ENCODE measurements at places on chromosomes 12 and 14.
A peak's percentile ranks its signal among the peaks of the same experiment; 100 is the strongest.

- DNase-seq, result no peak
These were observed 315.3 kb downstream of the BCL11B start for GRCh38 chr14:98956661-98957060.

- no peak for DNase-seq
These were observed 236.4 kb downstream of the PAWR start for GRCh38 chr12:79454338-79454843.

- DNase-seq, result no peak
These were observed 53.4 kb downstream of the SLC16A7 start for GRCh38 chr12:59649203-59649602.

GRCh38 chr12:19967001-19967400 lies 401.3 kb upstream of the PDE3A start:
- no peak for DNase-seq

DNA sequence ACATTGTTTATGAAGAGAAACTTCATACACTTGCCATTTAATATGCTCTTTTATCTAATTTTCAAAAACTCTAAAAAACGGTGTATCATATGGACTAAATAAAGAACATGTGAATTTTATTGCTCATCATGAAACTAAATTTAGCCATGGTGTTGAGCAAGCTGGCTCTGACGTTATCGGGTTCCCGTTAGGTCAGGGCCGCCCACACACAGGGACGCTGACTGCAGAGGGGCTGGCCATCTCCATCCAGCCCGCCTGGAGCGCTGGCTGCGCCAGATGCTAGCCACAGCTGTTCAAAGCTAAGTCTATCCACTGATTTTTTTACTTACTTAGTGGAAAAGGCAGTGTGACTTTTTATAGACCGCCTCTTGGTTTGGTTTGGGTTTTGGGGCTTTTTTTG lies 36.5 kb upstream of the DYNC1H1 start:
- DNase-seq, result peak; percentile 84

- no peak for DNase-seq
These were observed 11.8 kb downstream of the TMCC3 start for GRCh38 chr12:94638521-94638920.

DNA sequence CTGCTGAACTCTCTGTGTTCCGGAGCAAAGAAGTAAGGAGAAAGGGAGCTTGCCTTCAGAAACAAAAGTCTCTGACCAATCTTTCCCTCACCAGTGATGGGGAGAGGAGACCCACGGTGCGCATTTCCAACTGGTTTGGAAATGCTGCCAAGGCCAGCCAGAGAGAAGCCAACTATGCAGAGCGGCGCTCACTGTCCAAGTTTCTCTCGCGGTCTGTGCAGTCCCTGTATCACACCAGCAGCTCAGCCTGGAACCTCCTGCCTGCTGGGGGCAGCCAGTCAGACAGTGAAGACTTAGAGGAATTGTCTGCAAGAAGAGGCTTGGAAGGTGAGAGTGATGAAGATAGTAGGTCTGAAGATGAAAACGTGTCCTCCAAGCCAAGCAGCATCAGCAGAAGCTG lies 206.2 kb downstream of the NAV3 start:
- no peak for DNase-seq

- no peak for DNase-seq
These were observed 70.7 kb downstream of the CDK17 start for GRCh38 chr12:96329545-96329944.

Measured in fibroblast of skin of left biceps (primary cell).